Cardiac atrium fibroblast (primary cell): ENCODE measurements at places on chromosomes 3 and 15. TPM values are rescaled to one million over a fixed set of nuclear protein-coding genes. Genes with fewer than 3 reads are reported as not detected.

NMNAT3 gene
- total RNA-seq = 0.49 TPM in 1 of 2 replicates, not detected in the other

ZNF654 gene
- 6.3 and 15.9 TPM in 2 replicates for total RNA-seq

TWF2 gene
- total RNA-seq = 113 and 128 TPM in 2 replicates

EFCC1 gene
- total RNA-seq = not detected in 2 replicates

GLCE gene
- total RNA-seq = 40.5 and 41.9 TPM in 2 replicates

PDE8A gene
- 26.4 and 44.2 TPM in 2 replicates for total RNA-seq

BOC gene
- total RNA-seq = 5.2 and 10.4 TPM in 2 replicates

KBTBD13 gene
- total RNA-seq = not detected in 2 replicates

CD200 gene
- total RNA-seq = 22.0 and 42.0 TPM in 2 replicates

GRAMD2A gene
- total RNA-seq = not detected in 2 replicates

NUTM1 gene
- total RNA-seq = not detected in 2 replicates

SEMA5B gene
- total RNA-seq = not detected in 2 replicates

EXOG gene
- total RNA-seq = 3.7 and 3.8 TPM in 2 replicates

SLC6A1 gene
- total RNA-seq = not detected in 2 replicates

FAM227B gene
- 2.3 and 7.6 TPM in 2 replicates for total RNA-seq

UROC1 gene
- total RNA-seq = not detected in 2 replicates

SLC2A2 gene
- not detected in 2 replicates for total RNA-seq

GP9 gene
- total RNA-seq = not detected in 2 replicates

CA12 gene
- total RNA-seq = 64.3 and 163 TPM in 2 replicates
